NCI-H187 treated with DMSO at 0.1 percent for 48 hours (cell line): ENCODE measurements at places on chromosomes 4 and X.

DNA sequence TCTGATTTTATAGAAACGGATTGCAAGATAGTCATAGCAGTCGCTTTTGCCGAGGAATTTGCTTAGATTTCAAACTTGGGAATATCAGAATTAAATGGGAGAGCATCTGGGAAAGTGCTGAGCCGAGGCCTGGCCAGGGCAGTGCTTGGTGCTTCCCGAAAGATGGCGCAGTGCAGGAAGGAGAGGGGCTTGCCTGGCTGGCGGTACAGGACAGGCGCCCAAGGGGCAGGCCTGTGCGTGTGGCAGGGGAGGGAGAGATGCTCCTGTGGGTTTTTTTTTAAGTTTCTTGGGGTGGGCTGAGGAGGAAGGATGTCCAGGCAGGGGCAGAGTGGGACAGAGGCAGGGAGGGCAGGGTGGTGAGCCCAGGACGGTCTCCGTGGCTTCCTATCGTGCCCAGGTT, 241.1 kb downstream of the AFAP1 start:
- no peak for DNase-seq

GRCh38 chr4:14566518-14566917, 435.8 kb upstream of the CPEB2 start:
- DNase-seq: no peak

GRCh38 chrX:115960440-115961084, 210.0 kb upstream of the AGTR2 start:
- peak; percentile 5 for DNase-seq

- DNase-seq: no peak
Observed at GRCh38 chr4:3689006-3689405, 77.2 kb upstream of the ADRA2C start.

- DNase-seq: no peak
Observed at GRCh38 chr4:74990276-74990875, 57.5 kb downstream of the PARM1 start.

- DNase-seq: no peak
Observed at GRCh38 chrX:103431316-103431715, 55.0 kb downstream of the BEX3 start.
